ENCODE measurements at places on chromosomes 7 and 10.

- DNase-seq: no peak
Measured at GRCh38 chr10:42637648-42638054, 719 bp downstream of the ZNF33B start.

DNA sequence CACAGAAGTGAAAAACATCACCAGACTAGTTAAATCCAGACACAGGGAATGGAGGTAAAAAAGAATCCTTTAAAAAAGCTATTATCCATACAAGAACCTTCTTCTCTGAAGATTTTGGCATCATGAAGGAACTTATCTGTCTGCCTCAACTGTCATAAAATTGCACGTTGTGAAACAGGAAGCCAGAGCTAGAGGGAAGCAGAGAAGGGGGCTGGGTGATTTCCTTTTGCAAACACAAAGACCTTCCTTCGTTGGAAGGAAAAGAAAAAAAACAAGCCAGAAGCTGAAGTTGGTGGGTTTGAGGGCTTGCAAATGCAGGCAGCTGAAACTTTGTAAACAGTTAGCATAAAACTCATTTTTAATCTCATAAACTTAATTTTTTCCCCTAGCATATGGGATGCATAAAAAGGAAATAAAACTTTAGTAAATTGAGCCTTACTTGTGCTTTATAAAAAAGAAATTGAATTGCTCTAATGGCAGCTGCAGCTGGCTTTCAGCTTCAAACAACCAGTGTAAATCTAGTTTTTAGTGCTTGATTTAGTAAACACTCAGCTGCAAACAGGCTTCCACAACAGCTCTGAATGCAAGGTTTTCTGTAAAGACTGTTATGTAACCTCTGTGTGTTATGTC is 101.6 kb downstream of the OTUD1 start:
- no peak for DNase-seq

GRCh38 chr7:41698114-41698513 is 4.8 kb downstream of the INHBA start:
- DNase-seq: no peak

DNA sequence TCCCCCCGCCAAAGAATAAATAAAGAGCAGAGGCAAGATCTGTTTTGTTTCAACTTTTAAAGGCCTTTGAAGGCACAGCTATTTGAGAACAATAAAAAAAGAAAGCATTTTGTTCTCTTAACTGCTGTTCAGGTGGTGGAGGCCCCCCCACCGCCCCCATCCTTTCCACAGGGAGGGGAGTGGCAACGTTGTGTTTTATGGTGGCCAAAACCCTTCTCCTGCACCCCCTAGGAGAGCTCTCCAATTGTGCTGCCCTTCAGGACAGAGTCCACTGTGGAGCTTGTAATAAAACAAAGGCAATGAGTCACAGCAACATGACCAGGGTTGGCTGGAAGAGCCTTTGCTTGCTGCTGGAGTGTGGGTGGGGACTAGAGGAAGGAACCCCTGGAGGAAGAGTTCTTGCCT is 987.9 kb downstream of the KCNMA1 start:
- no peak for DNase-seq

DNA sequence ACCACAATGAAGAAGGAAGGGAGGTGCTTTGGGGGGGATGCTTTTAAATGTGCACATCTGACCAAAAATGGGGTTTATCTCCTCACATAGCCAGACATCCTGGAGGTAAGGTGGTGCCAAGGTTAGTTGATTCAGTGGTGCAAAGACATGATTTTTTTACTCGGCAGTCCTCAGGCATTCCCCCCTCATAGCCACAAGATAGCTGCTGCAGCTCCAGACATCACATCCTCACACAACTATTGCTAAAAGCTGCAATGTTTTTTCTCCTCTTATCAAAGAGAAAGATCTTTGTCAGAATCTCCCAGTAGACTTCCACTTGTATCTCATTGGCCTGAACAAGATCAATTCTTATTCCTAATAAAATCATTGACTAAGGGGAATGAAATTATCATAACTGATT is 141.3 kb upstream of the ZNF438 start:
- no peak for DNase-seq

Data from stimulated activated CD8-positive, alpha-beta memory T cell treated with anti-CD3 and anti-CD28 coated beads, Interleukin-15, amount 100 ng/mL, for 48 hours (primary cell).